ENCODE measurements at places on chromosomes 6 and 20.

DNA sequence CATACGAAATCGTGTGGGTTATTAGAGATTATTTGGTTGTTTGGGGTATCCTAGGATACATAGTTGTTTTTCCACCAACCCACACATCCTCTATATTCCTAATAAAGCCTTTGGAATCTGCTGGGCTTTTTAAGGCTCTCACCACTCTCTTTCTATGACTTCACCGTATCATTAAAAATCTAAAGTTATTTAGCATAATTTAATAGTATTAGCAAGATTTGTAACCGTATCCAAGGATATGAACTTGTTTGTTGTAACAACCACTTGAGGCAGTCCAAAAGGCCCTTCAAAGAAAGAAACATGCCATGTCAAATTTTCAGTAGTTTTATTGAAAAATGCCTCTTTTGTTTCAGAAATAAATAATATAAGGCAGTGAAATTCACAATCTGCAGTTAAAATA lies 121.8 kb downstream of the COL12A1 start:
- no peak for DNase-seq

DNA sequence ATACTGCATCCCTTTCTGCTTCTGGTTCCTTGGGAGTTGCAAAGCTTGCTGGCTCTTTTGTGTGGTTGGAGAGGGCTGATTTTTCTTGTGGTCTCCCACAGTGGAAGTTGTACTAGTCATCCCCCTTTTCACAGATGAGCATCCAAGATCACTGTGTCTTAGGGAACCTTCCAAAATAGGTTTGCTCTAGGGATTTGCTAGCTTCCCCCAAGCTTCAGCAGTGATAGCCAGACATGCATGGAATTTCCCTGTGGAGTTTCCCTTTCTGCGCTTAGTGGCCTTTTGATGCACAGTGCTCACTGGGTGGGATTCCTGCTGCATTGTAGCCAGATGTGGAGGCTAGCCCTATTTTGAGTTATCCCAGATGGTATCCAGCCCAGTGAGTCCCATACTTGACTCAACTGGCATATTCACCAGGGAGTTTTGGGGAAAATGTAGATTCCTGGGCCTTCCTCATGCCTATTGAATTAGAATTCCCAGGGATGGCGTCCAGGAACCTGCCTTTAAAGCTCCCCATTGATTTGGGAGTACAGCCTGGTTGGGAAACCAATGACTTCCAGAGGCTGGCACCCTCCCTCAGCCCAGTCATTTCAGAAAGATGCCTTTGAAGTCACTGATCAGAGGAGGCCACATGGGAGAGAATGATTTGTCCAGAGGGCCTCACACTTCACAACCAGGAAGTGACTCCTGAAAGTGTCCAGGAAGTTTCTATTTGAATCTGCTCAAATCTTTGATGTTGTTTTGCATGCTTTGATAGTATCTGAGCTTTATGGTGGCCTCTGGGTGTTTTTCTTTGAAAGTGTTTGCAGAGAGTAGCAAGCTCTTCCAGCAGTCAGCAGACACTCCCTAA lies 25.9 kb downstream of the PPARD start:
- no peak for DNase-seq

- DNase-seq = no peak
These were observed 35.7 kb downstream of the KCNQ5 start for GRCh38 chr6:72657407-72658197.

- no peak for DNase-seq
These were observed 80.4 kb upstream of the ZNF184 start for GRCh38 chr6:27553123-27553904.

DNA sequence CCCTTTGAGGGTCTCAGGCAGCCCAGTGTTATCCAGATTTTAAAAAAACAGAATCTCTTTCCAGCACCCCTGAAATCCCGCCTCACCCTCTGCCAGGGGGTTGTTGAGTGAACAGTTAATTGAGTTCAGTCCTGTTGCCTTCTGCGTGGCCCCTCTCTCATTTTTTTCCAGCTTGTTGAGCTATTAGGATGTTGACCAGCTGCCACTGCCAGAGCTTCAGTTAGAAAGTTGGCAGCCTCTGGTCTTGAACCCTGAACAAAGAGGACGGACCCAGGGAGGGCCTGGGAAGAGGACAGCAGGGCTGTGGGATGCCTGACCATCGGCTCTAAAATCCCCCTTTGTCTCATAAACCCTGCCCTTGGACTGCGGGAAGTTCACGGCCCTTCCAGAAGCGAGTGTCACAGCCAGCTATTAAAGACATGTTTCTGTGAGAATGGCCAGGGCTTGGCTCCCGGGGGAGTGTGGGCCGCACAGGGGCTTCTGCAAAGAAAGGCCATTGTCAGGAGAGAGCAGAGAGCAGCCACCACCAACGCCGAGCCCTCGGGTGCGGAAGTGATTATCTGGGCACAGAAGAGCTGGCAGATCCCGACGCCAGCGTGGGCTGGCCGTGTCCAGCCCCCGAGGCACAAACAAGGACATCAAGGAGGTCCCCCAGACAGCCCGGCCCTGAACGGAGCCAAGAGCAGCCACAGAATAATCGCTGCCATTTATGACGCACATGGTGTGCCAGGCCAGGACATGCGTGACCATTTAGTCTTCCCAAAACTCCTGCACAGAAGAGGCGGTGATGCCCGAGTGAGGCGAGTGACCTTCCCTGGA lies 189.0 kb downstream of the ANKRD60 start:
- no peak for DNase-seq

GRCh38 chr6:67265996-67266921 lies 1368.8 kb upstream of the ADGRB3 start:
- no peak for DNase-seq

GRCh38 chr20:58547623-58548475 lies 32.6 kb upstream of the APCDD1L start:
- DNase-seq = no peak

GRCh38 chr6:31178143-31179041 lies 7.9 kb upstream of the POU5F1 start:
- no peak for DNase-seq

- no peak for DNase-seq
These were observed 138.1 kb downstream of the CD164 start for GRCh38 chr6:109243863-109244825.

GRCh38 chr6:92779746-92780145 lies 639.6 kb downstream of the EPHA7 start:
- no peak for DNase-seq

- no peak for DNase-seq
These were observed 207.1 kb upstream of the PRSS16 start for GRCh38 chr6:27040244-27041042.

- no peak for DNase-seq
These were observed 62.2 kb upstream of the CLDN20 start for GRCh38 chr6:155201461-155202226.

DNA sequence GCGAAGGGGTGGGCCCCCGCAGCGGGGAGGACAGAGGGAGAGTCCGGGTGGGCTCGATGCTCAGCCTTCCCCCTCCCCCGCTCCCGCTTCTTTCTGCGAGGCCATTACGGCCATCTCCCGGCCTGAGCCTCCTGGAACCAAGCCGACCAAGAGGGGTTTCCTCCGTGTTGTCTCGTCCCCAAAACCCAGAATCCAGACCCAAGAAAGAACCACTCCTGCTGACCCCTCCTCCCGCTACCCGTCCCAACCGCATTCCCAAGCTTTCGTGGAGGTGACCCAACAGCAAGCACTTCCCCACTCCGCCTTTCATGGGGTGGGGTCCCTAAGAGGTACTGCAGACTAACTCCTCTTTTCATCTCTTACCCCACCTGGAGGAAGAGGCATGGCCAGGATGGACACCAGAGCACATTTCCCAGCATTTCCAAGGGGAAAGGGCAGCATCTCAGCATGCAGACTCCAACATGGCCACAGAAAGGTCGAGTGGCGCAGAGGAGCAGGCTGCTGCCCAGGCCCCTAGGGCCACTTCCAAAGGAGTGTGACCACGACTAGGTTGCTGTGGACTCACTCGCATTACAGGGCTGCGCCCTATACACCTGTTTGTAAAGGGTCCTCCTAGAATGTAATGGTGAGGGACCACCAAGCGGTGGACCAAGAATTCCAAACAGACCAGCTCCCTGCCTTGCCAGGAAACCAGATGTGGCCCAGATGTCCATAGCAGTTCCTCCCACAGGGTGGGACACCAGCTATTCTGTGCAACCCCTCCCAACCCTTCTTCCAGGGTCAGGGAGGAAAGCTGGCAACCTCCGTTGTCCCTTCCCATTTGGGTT lies 53.4 kb downstream of the MRPL14 start:
- no peak for DNase-seq

DNA sequence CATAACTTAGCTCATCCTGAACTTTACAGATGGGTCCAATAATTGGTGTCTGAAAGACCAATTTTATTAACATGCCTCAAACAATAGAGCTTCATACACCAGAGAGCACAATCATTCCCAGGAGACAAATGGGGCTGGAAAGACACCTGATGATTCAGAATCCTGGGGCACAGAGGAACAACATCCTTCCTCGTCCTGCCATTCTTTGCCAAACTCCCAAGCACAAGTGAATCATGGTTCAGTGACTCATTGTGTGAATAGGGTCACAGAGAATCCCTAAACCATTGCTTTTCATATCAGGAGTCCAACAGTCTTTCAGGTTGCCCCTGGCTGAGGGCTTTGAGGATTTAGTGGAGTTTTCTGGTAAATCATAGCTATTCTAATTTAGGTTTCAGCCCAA lies 266.4 kb upstream of the BMP2 start:
- no peak for DNase-seq

GRCh38 chr6:25312703-25313102 lies 33.5 kb downstream of the CARMIL1 start:
- DNase-seq = no peak
